ENCODE measurements at places on chromosomes 6 and 20.

DNA sequence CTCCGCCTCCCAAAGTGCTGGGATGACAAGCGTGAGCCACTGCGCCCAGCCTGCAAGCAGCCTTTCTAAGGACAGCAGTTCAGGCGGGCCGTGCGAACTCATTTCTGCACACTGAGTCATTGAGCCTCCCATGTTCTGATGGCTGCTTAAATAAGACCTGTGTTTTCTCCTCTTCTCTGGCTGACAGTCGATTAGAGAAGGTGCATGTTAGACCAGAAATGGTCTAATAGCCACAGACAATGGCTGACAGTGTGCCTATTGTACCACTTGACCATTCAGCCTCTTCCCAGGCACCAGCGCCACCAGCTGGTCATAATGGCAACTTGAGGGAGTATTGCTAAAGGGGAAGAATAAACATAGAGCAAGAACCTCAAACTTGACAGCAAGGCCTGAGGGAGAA, 6.2 kb downstream of the CST11 start:
- DNase-seq = peak; percentile 61

DNA sequence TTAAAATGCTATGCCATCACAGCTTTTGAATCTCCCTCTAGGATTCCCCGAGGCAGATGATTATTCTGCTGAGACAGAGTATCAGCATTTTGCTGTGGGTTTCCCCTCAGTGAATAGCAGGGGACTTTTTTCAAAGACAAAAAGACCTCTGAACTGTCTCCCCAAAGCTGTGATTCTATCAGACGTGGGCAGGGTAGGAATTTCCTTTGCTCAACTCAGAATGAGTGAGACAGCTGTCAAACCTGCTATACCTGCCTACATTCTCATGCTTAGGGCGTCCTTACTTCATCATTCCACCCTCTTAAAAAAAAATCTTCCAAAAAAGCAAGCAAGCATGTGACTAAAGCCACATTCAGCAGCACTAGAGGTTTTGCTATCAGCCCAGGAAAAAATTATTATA, 147.6 kb upstream of the FAM83B start:
- no peak for DNase-seq

DNA sequence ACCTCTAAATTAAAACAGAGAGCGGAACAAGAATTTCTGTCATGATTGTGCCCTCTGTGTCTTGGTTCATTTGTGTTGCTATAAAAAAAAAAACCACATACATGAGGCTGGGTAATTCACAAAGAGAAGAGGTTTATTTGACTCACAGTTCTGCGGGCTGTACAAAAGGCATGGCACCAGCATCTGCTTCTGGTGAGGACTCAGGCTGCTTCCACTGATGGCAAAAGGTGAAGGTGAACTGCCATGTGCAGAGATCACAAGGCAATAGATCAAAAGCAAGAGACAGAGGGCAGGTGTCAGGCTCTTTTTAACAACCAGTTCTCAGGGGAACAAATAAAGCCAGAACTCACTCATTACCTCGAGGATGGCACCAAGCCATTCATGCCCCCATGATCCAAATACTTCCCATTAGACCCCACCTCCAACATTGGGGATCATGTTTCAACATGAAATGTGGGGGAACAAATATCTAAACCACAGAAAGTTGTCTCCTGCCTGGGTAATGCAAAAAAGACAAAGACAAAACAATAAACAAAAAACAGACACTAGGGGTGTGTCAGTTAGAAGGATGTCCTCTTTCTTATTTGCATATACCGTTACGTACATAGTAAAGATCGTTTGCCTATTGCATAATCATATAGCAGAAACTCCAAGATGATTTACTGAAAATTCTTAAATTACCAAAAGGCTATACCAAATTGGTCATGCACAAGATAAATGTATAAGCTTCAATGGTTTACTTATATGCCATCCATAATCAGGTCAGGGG, 17.0 kb downstream of the SERPINB9 start:
- no peak for DNase-seq

DNA sequence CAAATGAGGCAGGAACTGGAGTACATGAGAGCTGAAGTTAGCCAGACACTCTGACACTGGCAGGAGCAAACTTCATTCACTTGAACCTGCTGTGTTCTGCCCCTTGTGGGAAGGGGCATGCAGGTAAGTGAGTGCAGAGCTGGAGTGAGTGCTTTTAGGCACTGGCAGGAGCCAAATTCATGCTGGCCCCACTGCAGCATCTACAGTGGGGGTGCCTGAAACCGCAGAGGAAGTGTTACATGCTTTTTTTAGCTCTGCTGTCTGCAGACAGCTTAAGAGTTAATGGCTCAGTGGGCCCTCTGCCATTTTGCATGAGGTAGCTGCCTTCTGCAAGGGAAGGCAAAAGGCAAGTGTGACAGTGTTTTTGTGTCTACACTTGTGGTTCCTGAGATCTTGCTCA, 167.9 kb upstream of the SYNCRIP start:
- DNase-seq = no peak

GRCh38 chr20:61875221-61875885, 190.3 kb downstream of the TAF4 start:
- DNase-seq = no peak

- no peak for DNase-seq
Observed at GRCh38 chr20:63590218-63591146, 16.4 kb upstream of the HELZ2 start.

GRCh38 chr20:47781632-47782031, 3.6 kb downstream of the SULF2 start:
- no peak for DNase-seq

GRCh38 chr6:137304020-137304780, 85.0 kb upstream of the IFNGR1 start:
- no peak for DNase-seq

DNA sequence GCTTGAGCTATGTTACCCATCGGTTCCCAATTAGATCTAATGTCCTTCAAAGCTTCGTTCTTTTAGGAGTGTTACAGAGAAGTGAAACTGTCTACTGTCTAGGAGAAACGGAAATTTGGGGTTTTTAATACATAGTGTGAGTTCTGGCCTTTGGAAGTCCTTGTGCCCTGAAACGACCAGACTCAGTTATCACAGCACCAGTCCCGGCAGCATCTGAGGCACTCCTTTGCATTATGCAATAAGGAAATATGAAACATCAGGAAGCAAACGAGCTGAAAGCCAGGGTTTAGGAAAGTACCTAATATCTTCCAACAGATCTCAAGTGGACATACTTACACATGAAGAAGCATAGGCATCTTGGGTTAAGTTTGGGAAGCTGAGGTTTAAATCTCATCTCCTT, 61.8 kb upstream of the ADGRF1 start:
- peak; percentile 70 for DNase-seq

- DNase-seq = no peak
Observed at GRCh38 chr20:59004493-59004762, 2.6 kb downstream of the CTSZ start.

- peak; percentile 60 for DNase-seq
Observed at GRCh38 chr6:134446218-134446848, 128.4 kb upstream of the SGK1 start.

- no peak for DNase-seq
Observed at GRCh38 chr20:2357114-2357513, 23.6 kb upstream of the TGM6 start.

- peak; percentile 34 for DNase-seq
Observed at GRCh38 chr6:105591053-105591452, 188.2 kb upstream of the PREP start.

DNA sequence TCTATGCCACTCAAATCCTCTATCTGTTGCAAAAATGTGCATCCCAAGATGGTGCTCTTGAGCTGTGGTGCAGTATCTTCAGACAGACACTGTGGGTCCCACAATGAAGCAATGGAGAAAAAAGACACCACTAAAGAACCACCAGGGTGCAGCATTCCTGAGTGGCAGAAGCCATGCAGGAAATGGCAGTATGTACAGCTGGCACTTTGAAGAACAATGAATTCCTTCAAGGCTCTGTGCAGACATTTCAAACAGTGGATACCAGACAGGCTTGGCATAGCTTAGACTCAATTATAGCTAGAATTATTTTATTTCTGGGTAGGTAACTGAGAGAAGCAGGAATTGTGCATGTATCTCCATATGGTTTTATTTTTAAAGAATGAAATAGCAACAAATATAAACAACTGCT, 24.0 kb upstream of the HDAC2 start:
- DNase-seq = peak; percentile 94

DNA sequence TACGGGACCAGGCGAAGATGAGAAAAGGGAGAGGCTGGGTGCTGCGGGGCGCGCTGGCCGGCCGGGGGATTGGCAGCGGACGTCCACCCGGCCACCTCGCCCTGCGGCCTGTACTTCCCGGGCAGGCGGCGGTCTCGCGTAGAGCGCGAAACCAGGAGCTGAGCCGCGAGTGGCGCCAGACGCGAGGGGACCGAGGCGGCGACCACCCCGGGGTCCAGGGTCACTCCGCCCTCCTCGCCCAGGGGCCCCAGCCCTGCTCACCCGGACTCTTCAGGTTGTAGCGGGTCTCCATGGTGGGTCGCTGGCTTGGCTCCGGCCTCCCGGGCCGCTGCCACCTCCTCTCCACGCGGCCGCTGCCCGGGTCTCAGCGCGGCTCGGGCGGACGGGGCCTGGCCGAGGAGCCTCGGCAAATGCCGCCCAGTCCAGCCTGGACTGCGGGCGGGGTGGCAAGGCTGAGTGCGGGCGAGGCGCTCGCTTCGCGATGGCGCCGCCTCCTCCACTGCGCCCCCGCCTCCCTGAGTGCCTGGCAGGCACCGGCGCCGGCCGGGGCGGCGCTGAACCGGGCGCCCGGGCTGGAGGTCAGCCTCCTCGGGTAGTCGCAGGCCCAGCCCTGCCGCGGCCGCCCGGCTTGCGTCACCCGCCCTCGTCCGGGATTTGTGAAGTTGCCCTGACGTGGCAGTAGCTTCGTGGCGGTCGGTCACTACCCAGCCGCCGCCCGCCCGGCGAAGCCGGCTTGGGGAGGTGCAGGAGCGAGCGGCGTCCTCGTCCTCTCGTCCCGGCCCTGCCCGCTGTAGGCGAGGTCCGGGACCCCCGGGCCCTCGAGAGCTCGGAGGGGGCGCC, at the start of gene UBE2J1:
TSS of gene UBE2J1 (minus strand) at position 445 of the 840 bp plus-strand sequence. CDS start at position 292, 153 bp downstream.
- peak; percentile 95 for DNase-seq

DNA sequence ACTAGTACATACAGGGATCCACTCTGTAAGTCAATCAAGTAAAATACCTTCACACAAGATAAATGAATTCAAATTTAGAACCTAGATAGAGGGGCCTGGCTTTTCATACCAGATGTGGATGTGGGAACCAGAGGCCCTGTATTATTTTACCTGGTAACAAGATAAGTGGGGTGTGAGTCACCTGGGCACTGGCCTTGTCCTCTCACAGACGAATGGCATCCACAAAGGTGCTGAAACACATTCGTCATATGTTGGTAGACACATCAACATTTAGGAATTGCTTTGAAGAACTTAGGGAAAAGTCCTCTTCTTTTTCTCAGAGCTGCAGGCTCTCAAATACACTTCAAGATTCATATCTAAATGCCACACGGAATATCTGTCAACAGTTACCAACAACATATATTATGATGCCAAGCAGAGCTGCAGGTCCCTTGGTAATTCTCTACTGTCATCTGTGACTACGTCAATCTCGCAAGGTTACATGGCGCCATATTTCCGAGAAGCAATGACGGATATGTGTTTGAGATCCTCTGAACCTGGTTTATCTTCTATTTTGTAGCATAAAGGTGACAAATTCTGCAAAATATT, 618.6 kb downstream of the EPM2A start:
- DNase-seq = no peak

- peak; percentile 42 for DNase-seq
Observed at GRCh38 chr20:63309261-63310071, 16.5 kb downstream of the COL20A1 start.

DNA sequence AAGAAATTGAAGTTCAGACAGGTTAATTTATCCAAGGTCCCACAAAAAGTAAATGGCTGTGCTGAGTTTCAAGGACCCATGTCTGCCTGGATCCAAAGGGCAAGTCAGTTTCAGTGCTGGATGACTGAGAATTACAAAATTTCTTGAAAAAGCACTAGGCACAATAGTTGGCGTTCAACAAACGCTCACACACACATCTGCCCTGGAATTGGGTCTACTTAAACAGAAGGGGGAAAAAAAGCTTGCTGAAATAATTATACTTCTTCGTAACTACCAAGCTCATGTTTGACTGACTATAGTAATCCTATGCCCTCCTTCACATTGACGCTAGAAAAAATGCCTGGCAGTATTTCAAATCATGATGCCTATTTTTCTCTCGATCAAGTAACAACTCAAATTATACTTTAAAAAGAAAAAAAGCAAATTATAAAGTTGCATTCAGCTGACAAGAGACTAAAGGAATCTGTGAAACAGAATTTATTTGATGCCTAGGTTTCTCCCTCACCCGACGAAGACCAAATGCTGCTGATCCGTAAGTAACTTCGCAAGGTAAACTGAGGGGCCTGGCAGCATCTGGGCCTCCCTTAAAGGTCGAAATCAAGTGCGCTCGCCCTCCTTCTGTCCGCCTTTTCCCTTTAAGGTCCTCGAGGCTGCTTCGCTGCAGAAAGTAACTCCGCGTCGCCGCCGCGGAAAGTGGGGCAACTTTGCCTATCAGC, 650 bp upstream of the CD2AP start:
- DNase-seq = no peak

GRCh38 chr20:45765980-45766379, 25.7 kb downstream of the WFDC3 start:
- DNase-seq = no peak

GRCh38 chr6:100479179-100480035, 14.7 kb upstream of the SIM1 start:
- peak; percentile 71 for DNase-seq

- no peak for DNase-seq
Observed at GRCh38 chr6:168270274-168271172, 49.1 kb downstream of the DACT2 start.

DNA sequence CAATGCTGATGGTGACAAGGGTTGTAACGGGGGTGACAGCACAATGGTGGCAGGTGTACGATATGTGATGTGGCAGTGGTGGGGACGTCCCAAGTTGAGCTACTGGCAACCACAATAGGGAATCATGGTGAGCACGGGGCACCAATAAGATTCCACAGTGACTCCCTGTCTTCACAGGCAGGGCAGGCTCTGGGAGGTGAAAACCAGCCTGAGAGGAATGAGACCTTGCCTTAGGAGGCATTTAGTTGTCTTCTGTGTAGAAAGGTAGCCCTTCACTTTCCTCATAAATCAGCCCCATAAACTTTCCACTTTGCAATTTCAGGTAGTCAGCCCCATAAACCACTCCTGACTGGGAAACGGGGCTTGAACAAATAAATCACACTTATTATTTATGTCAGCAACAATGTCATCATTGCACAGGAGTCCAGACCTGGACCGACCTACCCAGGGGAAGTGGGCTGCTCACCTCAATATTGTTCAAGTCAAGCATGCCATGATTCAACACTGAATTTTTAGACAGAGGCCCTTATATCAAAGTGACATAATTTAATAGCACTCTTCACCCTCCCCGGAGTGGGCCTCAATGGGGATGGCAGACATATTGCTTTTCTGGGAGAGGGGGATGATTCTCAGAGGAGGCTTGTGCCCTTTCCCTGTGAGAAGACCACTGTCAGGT, 150.8 kb downstream of the CDC5L start:
- DNase-seq = no peak

- no peak for DNase-seq
Observed at GRCh38 chr6:34911822-34912221, 22.8 kb downstream of the ANKS1A start.

DNA sequence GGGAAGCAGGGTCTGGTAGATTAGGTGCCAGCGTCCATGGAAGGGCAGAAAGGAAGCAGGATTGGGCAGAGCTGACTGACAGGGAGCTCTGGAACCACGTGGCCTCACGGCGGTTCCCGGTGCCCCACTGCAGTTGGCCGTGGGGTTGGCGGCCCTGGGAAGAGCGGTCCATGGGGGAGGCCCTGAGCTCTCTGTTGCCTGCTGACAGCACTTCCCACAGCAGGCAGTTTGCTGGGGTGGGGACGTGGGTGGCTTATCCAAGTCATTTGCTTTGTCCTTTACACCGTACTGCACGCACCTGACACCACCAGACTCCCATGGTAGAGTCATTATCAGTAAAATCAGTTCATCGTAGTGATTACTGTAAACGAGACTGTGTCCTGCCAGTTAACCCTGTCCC, 56.1 kb downstream of the RPP40 start:
- no peak for DNase-seq
